ENCODE measurements at places on chromosomes 1 and 21.

- no peak for DNase-seq
Measured at GRCh38 chr1:174157157-174157806, 2.0 kb upstream of the RABGAP1L start.

DNA sequence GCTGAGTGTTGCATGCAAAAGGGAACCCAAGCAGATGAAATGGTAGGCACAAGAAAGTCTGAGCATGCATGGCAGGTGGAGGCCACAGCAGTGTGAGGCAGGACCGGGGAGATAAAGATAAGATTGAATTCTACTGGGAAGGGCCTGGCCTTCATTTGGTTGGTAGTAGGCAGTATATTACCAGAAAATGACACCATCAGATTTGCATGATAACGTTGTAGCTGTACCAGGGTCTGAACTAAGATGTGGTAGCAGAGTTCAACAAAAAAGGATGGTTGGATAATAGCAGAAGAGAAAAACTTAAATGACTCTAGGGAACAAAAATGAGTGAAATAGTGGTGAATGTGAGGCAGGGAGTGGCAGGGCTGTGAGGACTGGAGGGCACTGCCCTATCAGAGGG is 75.6 kb upstream of the DNAJC6 start:
- DNase-seq: no peak

DNA sequence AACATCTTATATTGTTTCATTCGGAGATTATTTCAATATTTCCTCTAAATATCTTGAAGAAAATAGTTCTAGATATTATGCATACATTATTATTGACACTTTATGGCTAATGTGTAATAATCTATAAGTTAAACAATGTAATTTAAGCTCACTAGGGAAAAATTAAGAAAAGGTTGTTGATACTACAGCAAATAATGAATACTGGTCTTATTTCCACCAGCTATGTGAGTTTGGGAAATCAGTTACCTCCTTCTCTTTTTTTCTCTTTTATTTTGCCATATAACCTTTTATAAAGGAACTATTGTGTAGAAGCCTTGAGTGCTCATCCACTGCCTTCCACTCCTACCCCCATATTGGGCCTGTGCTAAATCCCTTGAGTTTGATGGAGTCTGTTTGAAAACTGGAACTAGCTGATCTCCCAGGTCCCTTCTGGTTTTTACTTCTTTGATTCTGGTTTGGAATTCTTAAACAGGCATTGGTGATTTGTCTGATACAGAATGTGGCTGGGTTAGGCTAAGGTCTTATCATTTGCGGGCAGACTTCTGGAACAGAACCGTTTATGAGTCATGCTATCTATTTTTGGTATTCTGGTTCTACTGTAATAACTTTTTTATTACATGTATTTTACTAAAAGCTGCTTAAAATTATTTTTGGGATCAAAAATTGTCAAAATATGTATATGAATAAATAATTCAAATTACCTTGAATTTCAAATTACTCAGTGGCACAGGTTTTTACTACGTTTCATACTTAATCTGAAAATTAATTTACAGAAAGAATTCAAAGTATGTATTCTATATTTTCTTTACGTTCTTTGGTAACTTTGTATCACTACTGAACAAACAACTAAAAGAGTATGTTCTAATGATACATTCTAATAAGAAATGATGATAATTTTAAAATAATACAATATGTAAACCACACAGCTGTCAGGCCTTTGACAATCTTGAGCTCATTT is 5.0 kb upstream of the CDC14A start:
- DNase-seq: no peak

DNA sequence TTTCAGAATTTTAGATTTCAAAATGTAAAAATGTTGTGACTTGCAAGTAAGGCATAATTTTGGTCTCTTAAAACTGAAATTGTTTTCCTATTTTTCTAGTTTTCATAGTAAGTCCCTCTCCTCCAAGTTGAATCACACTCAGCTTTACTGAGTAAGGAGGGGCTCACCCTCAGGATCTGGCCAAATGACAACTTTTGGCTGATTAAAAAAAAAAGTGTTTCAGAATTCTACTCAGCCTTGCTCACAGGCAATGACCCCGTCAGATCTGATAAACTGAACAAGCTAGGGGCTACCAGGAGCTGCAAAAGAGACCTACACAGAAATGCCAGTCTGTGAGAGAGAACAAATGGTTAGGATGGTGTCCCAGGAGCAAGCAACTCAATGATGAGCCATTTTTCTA is 159.8 kb downstream of the PBX1 start:
- DNase-seq: no peak

DNA sequence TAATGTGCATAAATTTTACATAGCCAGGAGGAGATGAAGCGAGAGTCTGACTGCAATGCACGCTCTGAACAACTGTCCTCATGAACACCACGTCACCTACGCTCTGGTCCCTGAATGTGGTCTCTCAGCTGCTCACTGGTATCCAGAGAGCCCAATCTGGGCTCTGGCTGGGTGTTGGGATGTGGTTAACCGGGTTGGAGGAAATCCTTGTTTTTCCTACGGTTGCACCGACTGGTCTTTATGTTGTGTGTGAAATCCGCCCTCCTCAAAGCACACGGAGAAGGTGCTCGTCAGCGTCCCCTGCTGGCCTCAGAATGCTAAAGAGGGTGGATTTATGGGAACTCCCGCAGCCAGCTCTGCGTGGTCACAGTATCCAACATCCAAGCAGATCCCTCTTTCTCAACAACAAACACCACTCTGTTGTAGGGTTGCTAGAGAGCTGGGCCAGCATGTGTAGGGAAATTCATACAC is 51.8 kb upstream of the FAM89A start:
- peak; percentile 71 for DNase-seq

DNA sequence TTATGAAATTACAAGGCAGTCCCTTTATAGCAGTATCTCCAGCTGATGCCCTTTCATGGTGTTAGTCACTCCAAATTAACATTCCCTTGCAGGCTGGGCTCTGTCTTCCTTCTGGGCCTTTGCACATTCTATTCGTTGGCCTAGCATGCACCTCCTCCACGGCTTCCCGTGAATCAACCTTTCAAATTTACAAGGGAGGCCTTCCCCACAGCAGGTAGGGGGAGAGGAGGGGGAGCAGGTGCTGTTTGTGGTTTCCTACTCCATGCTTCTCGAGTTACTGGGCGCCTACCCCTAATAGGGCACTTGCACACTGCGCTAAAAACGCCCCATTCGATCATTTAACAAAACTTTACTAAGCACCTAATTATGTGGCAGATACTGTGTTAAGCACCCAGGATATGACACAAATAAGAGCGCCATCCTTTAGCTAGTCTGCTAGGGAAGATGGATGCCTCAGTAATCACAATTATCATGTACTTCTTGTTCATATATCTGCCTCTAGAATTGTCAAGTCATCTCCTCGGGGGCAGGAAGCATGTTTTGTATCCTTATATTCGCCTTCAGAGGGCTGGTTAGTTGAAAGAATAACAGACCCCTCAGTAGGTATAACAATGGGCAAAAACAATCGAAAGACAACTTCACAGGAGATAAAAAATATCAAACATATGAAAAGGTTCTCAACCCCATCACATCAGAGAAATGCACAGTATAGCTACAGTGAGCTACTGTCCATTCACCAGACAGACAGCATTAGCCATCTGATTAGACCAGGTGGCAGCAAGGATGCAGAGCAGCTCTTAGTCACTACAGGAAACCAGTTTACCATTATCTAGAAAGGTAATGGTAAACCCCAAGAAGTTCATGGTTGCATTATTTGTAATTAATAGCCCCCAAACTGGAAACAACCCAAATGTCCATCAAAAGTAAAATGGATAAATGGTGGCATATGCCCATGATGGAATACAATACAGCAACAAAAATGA is 1.7 kb upstream of the ADAR start:
- no peak for DNase-seq

- DNase-seq: peak; percentile 58
Measured at GRCh38 chr1:65265651-65266351, 43.5 kb upstream of the DNAJC6 start.

DNA sequence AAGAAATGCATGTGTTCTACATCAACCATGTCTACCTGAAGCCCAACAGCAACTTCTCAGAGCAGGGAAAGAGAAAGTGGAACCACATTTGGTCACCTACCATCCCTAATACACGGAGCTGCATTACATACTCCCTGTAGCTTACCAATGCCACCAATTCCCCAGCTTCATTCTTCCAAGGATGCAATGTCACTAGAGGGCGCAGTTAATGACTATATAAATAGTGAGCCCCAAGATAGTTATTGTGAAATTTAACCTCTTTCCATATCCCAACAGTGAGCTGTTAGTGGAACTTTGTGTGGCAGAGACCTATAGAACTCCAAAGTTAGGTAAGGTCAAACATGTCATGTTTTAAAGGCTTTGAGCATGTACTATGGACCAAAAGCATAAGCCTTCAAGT is 618.3 kb downstream of the SMYD3 start:
- DNase-seq: peak; percentile 33

- no peak for DNase-seq
Measured at GRCh38 chr1:41286486-41286885, 44.4 kb upstream of the SCMH1 start.

GRCh38 chr1:186985889-186986491 is 157.2 kb downstream of the PLA2G4A start:
- peak; percentile 28 for DNase-seq

- peak; percentile 83 for DNase-seq
Measured at GRCh38 chr1:21647431-21648351, 21.5 kb downstream of the RAP1GAP start.

- DNase-seq: no peak
Measured at GRCh38 chr1:95655321-95656020, 421.5 kb downstream of the RWDD3 start.

- DNase-seq: no peak
Measured at GRCh38 chr1:100699744-100700143, 19.8 kb upstream of the VCAM1 start.

- DNase-seq: no peak
Measured at GRCh38 chr21:34869545-34869944, 179.6 kb downstream of the RUNX1 start.

- DNase-seq: no peak
Measured at GRCh38 chr1:234316486-234316885, 56.8 kb upstream of the COA6 start.

DNA sequence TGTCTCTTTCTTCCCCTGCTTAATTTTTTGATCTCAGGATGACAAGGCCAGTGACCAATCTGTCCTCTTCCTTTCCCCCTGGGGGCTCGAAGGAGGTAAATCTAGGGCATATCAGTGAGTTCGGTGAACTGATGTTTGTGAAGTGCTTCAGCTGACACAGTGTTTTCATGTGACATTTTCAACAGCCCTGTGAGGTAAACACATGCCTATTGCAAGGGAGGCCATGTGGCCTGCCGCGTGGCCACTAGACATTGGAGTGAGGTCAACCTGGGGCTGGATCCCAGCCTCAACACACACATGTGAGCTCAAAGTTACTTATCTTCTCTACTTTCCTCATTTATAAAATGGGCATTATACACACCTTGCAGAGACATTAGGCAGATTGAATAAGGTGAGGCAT is 126.3 kb downstream of the PLPP3 start:
- no peak for DNase-seq

Measured in endothelial cell (in vitro differentiated cells).